ENCODE measurements at places on chromosomes 1 and 21. TPM values are rescaled to one million over a fixed set of nuclear protein-coding genes. Genes with fewer than 3 reads are reported as not detected.
A peak's percentile ranks its signal among the peaks of the same experiment; 100 is the strongest.

- no peak for DNase-seq
These were observed 38.2 kb downstream of the RABGAP1L start for GRCh38 chr1:174197547-174197946.

- DNase-seq = no peak
These were observed 130.8 kb downstream of the FAF1 start for GRCh38 chr1:50829014-50829958.

GRCh38 chr1:172277989-172278388, 142.5 kb upstream of the C1orf105 start:
- no peak for DNase-seq

DNA sequence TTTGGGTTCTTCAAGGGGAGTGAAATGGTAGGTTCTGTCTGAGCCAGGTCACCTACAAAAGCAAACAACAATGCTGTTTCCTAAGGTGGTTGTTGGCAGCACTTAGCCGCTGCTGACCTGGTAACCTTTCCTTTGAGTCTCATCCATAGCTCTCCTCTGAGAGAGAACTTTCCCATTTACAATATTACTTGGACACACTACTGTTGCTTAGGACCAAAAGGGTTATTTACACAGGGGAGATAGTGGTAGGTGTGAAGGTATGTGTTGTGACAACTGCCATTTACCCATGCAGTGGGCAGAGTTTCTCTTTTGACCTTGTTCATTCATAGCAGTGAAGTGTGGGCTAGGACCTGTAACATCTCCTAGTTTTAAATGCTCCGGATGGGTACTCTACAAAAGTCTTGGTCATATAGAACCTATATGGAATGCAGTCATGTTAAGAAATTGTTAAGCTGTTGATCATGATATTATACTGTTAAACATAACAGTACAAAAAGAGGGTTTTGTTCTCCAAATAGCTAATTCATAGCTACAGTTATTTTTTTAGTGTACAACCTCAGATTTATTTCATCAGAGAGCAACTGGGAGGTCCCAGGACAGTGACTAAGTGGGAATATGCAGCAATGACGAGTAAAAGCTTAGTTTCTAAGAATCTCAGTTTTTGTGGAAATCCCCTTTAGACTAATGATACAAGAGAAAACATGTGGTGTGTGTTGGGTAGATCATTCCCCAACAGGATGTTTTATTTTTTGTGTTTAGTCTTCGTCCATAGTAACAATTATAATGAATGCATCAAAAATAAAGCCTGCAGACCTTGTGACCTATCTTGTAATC, 219.7 kb downstream of the NFIA start:
- no peak for DNase-seq

- DNase-seq = no peak
These were observed 49.2 kb upstream of the COL24A1 start for GRCh38 chr1:86205741-86206140.

GRCh38 chr21:36717976-36718375, 19.1 kb downstream of the SIM2 start:
- DNase-seq = no peak

DNA sequence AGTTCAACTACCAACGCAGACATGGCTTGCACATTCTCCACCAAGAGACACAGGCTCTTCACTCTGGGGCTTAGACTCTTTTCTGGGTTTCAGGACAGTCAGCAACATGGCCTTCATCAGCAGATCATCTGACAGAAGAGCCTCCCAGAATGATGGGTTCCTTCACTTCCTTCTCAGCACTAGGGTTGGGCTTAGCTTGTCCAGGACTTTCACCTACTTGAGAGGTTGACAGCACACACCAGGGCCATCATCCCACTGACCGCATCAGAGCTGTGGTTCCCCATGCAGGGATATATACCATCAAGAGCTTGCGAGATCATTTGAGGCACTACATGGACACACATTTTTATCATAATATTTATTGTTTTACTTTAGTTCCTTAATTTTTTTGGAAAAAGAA, 10.4 kb upstream of the NCF2 start:
- no peak for DNase-seq

- no peak for DNase-seq
These were observed 8.9 kb upstream of the GOLT1A start for GRCh38 chr1:204222764-204223055.

DNA sequence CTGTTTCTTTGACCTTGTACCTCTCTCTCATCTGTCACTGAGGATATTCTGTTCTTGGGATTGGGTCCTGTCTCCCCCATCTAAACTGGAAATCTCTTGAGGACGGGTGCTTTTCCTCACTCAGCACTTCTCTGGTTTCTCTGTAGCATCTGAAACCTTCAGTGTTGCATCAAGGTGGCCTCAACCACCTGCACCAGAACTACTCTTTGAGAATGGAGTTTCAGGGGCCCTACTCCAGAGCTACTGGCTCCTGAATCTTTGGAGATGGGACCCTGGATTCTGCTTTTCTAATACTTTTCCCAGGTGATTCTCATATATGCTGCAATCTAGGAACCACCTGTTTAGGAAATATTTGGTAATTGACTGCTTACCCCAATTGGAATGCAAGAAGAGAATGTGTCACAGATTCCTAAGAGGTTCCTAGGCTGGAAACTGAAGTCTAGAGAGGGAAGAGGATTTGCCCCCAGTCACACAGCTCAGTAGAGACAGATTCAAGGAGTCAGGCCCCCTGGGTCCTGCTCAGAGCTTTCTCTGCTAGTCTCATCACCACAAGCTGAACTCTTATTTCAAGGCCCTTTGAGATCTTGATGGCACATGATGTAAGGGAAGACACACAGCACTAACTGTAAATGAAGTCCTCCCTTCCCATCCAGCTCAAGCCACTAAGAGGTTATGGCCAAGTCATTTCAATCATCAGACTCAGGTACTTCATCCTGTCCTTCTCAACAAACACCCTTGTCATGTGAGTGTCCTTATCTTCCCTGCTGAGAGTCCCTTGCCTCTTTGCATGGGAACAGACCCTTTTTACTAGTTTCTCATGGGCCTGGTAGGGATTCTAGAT, 48.7 kb downstream of the EIF2D start:
- no peak for DNase-seq

DNA sequence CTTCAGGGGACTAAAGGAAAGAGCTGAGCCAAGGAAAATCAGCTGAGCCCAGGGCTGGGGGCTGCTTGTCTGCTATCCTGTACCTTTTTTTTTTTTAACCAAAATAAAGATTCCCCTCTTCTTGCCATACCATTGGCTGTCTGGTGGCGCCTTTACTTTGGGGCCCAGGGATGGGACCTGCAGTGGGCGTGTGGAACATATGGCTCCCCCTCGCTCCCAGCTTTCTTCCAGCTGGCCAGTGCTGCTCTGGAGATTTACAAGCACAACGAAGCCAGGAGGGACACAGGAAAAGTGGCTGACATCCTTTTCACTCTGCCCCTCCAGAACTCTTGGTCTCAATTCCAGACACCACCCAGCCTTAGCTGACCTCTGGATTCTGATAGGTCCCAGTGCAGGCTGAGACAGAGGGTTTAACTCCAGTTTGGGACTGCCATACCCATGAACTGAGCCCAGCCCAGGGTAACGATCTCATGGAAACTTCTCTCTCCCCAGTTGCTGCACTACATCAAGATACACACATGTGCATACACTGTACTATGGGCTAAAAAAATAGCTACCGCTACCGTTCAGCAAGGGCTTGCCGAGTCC, 5.4 kb upstream of the SFN start:
- no peak for DNase-seq

DNA sequence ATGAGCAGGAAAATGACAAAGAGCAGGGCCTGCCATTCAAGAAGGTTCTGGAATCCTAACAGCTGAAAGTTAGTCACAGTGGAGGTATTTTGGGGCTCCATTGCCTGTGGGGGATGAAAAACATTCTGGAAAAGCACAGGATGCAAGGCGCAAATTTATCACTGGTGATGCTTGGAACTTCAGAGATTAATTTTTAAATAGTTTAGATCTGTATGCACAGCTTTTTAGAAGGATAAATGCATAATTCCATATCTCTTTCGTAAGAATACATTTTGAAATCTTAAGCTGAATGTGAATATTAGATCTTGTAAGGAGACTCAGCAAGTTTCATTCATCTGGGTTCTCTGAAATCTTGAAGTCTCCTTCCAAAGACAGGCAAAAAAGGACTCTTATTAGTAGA, at the start of gene OR11L1:
TSS of gene OR11L1 (minus strand) at position 101 of the 400 bp plus-strand sequence. CDS start at position 101, 0 bp downstream.
- DNase-seq = no peak

DNA sequence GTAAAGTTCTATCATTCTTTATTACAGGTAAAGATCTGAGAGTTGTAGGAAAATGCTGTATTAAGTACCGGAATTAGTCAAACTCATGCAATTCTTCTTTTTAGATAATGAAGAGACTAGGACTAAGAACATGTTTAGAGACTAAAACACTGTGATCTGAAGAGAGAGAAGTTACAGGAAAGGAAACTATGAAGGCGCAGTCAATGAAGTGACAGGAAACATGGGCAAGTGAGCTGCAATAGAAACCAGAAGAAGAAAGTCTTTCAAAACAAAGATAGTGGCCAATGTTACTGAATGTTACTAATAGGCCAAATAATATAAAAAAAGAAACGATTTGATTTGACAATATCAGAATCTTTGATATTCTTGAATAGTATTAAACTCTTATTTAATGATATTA, 659.4 kb upstream of the RGS18 start:
- no peak for DNase-seq

- no peak for DNase-seq
These were observed 71.7 kb upstream of the SIM2 start for GRCh38 chr21:36627242-36627641.

- peak; percentile 65 for DNase-seq
These were observed 20.7 kb downstream of the MIS18A start for GRCh38 chr21:32257962-32258785.

- DNase-seq = no peak
These were observed 131.9 kb downstream of the AK5 start for GRCh38 chr1:77413541-77414335.

- no peak for DNase-seq
These were observed 102.5 kb upstream of the KIF26B start for GRCh38 chr1:245052258-245052657.

DNA sequence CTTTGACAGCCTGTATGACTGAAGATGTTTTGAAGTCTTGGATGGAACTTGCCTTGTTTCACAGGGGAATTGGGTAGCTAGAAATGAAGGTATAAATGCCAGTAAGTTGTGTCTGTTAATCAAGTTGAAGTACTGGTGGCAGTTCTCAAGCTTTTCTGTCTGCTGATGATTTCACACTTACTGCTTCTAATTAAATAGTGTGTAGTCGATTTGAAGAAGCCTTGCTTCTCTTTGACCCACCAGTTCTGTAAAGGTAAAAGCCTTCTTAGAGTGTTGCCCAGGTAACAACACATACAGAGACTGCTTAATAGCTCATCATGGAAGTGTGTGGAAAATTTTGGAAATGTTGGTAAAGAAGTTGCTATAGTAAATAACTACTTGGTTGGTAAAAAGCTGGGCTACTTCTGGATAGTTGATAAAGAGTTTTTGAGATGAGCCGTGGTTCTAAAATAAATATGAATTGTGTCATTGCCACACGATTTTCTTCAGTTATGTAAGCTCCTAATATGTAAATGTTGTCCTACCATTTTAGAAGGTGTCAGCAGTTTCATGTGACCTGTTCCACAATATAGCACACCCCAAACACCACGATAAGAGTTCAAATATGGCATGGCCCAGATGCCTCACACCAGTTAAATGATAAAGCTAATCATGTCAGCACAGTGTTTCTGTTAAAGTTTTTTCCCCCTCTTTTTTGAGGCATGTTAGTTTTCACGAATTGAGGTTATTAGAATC, 7.4 kb downstream of the RABGAP1L start:
- no peak for DNase-seq

The GBP4 gene
- total RNA-seq = 5.4 TPM

The ADGRL4 gene
- 2.7 TPM for total RNA-seq

The NUP210L gene
- total RNA-seq = not detected

The PEX19 gene
- total RNA-seq = 70.1 TPM

The GPR52 gene
- 2.0 TPM for total RNA-seq

The PLPPR4 gene
- 0.12 TPM for total RNA-seq

The UMODL1 gene
- total RNA-seq = 0.43 TPM

The ANGPTL3 gene
- total RNA-seq = not detected

The KMO gene
- total RNA-seq = 0.21 TPM

Data from left colon (tissue), 2 donors.